Aortic smooth muscle cell (primary cell): ENCODE measurements at places on chromosomes 5 and 9. TPM values are rescaled to one million over a fixed set of nuclear protein-coding genes. Genes with fewer than 3 reads are reported as not detected.

Gene BSPRY
- total RNA-seq, result not detected in 2 replicates

Gene TYRP1
- total RNA-seq, result 0.37 TPM in 1 of 2 replicates, not detected in the other

Gene CDK9
- total RNA-seq, result 39.1 and 42.0 TPM in 2 replicates

Gene ADAMTS13
- total RNA-seq, result 1.8 and 2.0 TPM in 2 replicates

Gene CPLANE1
- total RNA-seq, result 16.8 and 19.7 TPM in 2 replicates

Gene EDIL3
- 467 and 512 TPM in 2 replicates for total RNA-seq

Gene SAXO1
- total RNA-seq, result under 0.01 TPM in 2 replicates

Gene LIFR
- total RNA-seq, result 21.0 and 21.6 TPM in 2 replicates

Gene CCDC183
- total RNA-seq, result 0.19 and 0.26 TPM in 2 replicates

Gene XRCC4
- 64.4 and 83.2 TPM in 2 replicates for total RNA-seq

Gene SPATA24
- 7.0 and 9.6 TPM in 2 replicates for total RNA-seq

Gene PCDHA9
- under 0.01 and 0.06 TPM in 2 replicates for total RNA-seq

Gene PCDHGA5
- 1.5 and 2.7 TPM in 2 replicates for total RNA-seq

Gene MUSK
- total RNA-seq, result 0.13 and 0.56 TPM in 2 replicates

Gene ARHGEF39
- total RNA-seq, result 0.44 and 0.53 TPM in 2 replicates

Gene AGXT2
- not detected in 2 replicates for total RNA-seq

Gene NOXA1
- 0.53 and 0.56 TPM in 2 replicates for total RNA-seq

Gene SLC34A1
- not detected in 2 replicates for total RNA-seq

Gene CD72
- 1.1 TPM in 2 replicates for total RNA-seq

Gene CYLC2
- not detected in 2 replicates for total RNA-seq

Gene DDX41
- total RNA-seq, result 101 and 127 TPM in 2 replicates

Gene FBP2
- total RNA-seq, result 0.06 TPM in 1 of 2 replicates, not detected in the other

Gene WDR31
- 2.1 and 2.9 TPM in 2 replicates for total RNA-seq

Gene FOXD1
- 0.44 and 0.92 TPM in 2 replicates for total RNA-seq

Gene PCDHGA9
- total RNA-seq, result 2.9 and 5.7 TPM in 2 replicates

Gene DAB2
- total RNA-seq, result 83.1 and 249 TPM in 2 replicates

Gene ENTPD8
- total RNA-seq, result under 0.01 and 0.06 TPM in 2 replicates

Gene TLN1
- total RNA-seq, result 322 and 363 TPM in 2 replicates

Gene SLC25A2
- total RNA-seq, result 0.13 and 0.31 TPM in 2 replicates

Gene PRRC1
- total RNA-seq, result 55.0 and 79.1 TPM in 2 replicates

Gene RORB
- 11.6 and 13.0 TPM in 2 replicates for total RNA-seq

Gene MSMP
- 0.31 and 1.6 TPM in 2 replicates for total RNA-seq

Gene TAF11L5
- not detected in 2 replicates for total RNA-seq

Gene INSL6
- total RNA-seq, result not detected in 2 replicates

Gene PARP8
- total RNA-seq, result 17.3 and 23.4 TPM in 2 replicates

Gene CAMK4
- total RNA-seq, result 0.37 and 0.66 TPM in 2 replicates

Gene SNX2
- 75.7 and 109 TPM in 2 replicates for total RNA-seq

Gene RABL6
- total RNA-seq, result 57.2 and 62.2 TPM in 2 replicates

Gene EQTN
- not detected in 2 replicates for total RNA-seq

Gene SLC6A7
- total RNA-seq, result 0.06 TPM in 1 of 2 replicates, not detected in the other

Gene PCDHGA1
- total RNA-seq, result 1.1 TPM in 2 replicates

Gene RMI1
- total RNA-seq, result 5.8 and 6.3 TPM in 2 replicates

Gene CSF2
- not detected in 2 replicates for total RNA-seq

Gene CTXN3
- not detected in 2 replicates for total RNA-seq

Gene PPIP5K2
- 46.5 and 58.3 TPM in 2 replicates for total RNA-seq

Gene PCDHB9
- total RNA-seq, result 0.40 and 0.44 TPM in 2 replicates

Gene CDO1
- 3.5 and 7.4 TPM in 2 replicates for total RNA-seq

Gene FGF18
- under 0.01 and 0.12 TPM in 2 replicates for total RNA-seq

Gene HNRNPK
- 542 and 570 TPM in 2 replicates for total RNA-seq

Gene CCL27
- total RNA-seq, result not detected in 2 replicates

Gene FOXD4L5
- total RNA-seq, result under 0.01 and 0.06 TPM in 2 replicates

Gene ZNF300
- total RNA-seq, result 4.4 and 4.9 TPM in 2 replicates

Gene TNFSF8
- not detected in 2 replicates for total RNA-seq

Gene SCAMP1
- total RNA-seq, result 56.8 and 82.1 TPM in 2 replicates
